ENCODE measurements at places on chromosomes 2 and 18. TPM values are rescaled to one million over a fixed set of nuclear protein-coding genes. Genes with fewer than 3 reads are reported as not detected.
A peak's percentile ranks its signal among the peaks of the same experiment; 100 is the strongest.

DNA sequence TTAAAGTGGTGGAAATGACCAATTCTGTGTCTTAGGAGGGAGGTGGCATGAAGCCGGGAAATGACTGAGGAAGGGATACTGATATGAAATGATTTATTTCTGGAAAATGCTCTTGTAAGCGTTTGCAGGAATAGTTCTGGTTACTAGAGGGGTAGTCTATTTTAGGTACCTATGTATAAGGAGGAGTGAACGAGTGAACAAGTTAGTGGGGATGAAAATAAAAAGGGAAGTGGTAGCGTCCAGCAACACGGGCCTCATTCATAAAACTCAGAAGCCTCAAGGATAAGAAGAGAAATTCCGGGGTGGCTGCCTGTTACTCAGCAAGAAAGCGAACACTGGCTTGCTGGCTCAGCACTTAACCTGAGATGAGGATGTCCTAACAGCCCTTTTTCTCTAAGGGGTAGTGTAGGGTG is 303.3 kb downstream of the NCKAP5 start:
- no peak for DNase-seq

GRCh38 chr2:30208453-30208852 is 22.9 kb upstream of the LBH start:
- DNase-seq: peak; percentile 40

DNA sequence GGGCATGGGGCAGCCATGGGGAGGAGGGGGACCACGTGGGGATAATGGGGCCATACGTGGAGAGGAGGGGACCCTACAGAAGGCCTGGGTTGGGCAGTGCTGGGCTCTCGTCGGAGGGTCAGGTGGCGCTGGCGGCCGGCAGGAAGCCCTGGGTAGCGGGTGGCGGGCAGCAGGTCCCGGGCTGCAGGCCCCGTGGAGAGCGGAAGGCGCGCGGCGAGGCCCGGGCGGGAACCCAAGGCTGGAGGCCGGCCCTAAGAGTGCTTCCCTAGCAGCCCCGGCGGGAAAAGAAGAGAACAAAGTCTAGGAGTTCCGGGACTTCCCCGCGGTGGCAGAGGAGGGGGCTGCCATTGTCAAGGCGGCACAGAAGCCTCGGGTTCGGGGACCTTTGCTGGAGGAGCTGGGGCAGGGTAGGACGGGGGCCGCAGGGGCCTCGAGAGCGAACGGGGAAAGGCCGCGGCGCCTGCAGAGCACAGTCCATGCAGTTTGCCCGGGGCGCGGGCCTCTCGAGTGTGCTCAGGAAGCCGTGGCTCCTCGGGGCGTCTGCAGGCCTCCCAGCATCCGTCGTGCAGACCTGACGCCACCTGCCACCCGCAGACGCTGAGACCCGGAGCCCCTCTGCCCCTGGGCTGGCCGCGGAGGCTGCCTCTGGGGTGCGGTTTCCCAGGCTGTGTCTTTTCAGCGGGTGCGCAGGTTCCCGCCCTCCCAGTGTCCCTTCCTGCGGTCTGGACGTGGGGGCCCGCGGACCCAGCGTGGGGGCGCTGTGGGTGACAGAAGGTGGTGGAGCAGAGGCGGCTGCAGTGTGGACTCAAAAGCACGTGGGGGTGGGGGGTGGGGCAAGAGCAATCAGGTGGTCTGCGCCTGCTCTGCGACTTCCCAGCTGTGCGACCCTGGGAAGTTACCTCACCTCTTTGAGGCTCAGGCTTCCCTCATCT is 19.4 kb upstream of the NCL start:
- DNase-seq: peak; percentile 69

DNA sequence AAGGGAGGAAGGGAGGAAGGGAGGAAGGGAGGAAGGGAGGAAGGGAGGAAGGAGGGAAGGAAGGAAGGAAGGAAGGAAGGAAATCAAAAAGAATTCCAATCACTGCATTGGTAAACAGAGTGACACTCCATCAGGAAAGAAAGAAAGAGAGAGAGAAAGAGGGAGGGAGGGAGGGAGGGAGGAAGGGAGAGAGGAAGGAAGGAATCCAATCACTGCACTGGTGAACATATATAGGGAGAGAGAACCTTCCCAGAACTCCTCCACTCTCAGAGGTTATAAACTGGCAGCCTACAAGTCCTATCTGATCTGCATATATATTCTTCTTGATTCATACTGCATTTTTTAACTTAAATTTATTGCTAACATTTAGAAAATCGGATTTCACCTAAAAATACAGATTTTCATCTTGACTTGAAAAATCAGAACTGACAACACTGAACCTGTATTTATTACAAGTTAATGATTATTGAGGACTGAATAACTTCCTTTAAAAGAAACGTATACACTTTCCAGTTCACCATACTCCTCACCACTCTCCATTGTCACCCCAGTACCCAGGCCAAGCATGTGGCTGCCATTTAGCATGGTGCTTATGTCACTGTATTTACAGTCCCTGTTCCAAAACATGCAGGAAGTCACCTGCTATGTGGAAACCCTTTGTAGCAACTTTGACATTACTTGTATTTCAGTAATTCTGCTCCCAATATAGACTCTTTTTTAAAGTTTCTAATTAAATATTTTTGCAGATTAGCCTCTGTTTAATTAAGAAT is 83.5 kb downstream of the ANTXR1 start:
- no peak for DNase-seq

The NOL4 gene
- total RNA-seq: not detected

The G6PC2 gene
- total RNA-seq: not detected

The POTEJ gene
- total RNA-seq: not detected

Data from activated naive CD8-positive, alpha-beta T cell treated with anti-CD3 and anti-CD28 coated beads, Interleukin-2, amount 10 ng/mL, durations not matched to agents 7 days and 5 days (primary cell).